ENCODE measurements at places on chromosomes 13 and 19. TPM values are rescaled to one million over a fixed set of nuclear protein-coding genes. Genes with fewer than 3 reads are reported as not detected.

GRCh38 chr19:38277549-38277948, 13.2 kb downstream of the SPINT2 start:
- no peak for DNase-seq

DNA sequence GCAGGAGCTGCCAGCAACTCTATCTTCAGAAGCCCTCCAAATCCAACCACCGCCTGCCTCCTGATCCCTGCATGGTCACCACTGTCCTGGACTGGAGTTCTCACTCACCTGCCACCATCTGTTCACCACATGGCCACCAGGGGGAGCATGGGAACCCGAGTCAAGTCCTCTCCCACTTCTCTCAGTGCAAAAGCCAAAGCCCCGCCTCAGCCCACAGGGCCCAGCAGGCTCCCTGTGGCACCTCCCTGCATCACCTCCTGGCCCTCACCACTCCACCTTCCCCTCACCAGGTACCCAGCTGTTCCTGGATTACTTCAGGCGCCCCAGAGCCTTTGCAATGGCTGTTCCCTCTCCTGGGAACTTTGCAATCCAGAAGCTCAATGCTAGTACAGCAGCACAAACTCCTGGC, 5.3 kb downstream of the DHPS start:
- peak; percentile 85 for DNase-seq

- no peak for DNase-seq
Measured at GRCh38 chr13:98996046-98996445, 18.2 kb upstream of the DOCK9 start.

The KLC3 gene
- 2.4 TPM for total RNA-seq

- no peak for DNase-seq
Measured at GRCh38 chr19:9935506-9936325, 599 bp downstream of the OLFM2 start.

DNA sequence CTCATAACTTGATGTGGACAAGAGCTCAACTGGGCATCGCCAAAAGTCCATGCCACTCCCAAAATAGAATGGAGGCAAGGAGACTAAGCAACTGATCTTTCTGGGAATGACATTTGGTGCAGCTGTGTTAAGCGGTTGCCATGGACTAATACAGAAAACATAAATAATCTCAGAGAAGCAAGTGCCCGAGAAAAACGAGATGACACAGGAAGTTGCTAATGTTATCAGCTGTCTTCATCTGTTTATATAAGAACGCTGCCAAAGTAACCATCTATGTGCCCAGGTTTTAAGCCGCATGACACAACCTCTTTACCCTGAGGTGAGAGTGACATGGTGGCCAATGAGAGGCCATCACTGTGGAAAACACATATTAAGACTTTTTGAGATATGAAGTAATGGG, 54.9 kb upstream of the SACS start:
- no peak for DNase-seq

The NACC1 gene
- 93.7 TPM for total RNA-seq

- no peak for DNase-seq
Measured at GRCh38 chr19:1987197-1988187, 28.0 kb downstream of the BTBD2 start.

- no peak for DNase-seq
Measured at GRCh38 chr13:42999491-42999890, 7.5 kb upstream of the EPSTI1 start.

The SIGLEC8 gene
- not detected for total RNA-seq

DNA sequence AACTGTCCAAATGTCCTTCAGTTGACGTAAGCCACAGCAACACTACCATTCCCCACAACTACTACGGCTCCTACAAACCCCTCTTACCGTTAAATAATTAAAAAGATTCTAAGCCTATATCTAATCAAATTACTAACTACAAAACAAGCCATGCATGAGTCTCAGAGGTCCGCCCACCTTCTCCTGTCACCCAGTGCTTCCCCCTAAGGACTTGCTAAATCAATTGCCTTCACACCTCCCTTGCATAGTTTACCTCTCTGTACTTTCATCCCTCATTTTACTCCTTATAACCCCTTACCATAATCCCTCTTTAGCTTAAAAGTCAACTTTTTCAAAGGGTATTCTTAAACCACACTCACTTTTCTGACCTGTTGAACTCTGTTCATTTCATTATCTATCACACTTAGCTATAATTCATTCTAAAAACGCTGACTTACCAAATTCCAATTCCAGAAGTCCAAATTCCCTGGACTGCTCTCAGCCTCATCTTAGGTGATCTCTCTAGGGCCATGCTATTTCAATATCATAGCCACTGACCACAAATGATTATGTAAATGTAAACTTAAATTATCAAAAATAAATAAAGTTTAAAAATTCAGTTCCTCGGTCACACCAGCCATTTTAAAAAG, 187.8 kb downstream of the DIAPH3 start:
- DNase-seq: no peak

DNA sequence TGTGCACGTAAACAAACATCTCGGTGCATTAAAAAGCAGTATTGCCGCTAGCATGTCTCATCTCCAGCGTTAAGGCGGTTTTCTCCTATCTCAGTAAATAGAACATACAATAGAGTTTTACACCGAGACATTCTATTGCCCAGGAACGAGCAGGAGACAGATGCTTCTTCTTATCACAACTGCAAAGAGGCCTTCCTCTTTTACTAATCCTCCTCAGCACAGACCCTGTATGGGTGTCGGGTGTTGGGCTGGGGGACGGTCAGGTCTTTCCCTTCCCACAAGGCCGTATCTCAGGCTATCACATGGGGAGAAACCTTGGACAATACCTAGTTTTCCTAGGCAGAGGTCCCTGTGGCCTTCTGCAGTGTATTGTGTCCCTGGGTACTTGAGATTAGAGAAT, 21.2 kb downstream of the ZNF233 start:
- no peak for DNase-seq

The GCDH gene
- 77.9 TPM for total RNA-seq

The TMC4 gene
- total RNA-seq: 0.74 TPM

GRCh38 chr19:43506629-43507028, 2.1 kb upstream of the PHLDB3 start:
- DNase-seq: no peak

DNA sequence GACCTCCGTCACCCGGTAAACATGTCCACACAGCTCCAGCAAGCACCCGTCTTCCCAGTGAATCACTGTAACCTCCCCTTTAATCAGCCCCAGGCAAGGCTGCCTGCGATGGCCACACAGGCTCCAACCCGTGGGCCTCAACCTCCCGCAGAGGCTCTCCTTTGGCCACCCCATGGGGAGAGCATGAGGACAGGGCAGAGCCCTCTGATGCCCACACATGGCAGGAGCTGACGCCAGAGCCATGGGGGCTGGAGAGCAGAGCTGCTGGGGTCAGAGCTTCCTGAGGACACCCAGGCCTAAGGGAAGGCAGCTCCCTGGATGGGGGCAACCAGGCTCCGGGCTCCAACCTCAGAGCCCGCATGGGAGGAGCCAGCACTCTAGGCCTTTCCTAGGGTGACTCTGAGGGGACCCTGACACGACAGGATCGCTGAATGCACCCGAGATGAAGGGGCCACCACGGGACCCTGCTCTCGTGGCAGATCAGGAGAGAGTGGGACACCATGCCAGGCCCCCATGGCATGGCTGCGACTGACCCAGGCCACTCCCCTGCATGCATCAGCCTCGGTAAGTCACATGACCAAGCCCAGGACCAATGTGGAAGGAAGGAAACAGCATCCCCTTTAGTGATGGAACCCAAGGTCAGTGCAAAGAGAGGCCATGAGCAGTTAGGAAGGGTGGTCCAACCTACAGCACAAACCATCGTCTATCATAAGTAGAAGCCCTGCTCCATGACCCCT, 9.0 kb upstream of the CEACAM5 start:
- no peak for DNase-seq

- DNase-seq: no peak
Measured at GRCh38 chr13:102944821-102945220, 99.0 kb downstream of the ERCC5 start.
